Osteocyte (in vitro differentiated cells): ENCODE measurements at places on chromosomes 16 and 17. TPM values are rescaled to one million over a fixed set of nuclear protein-coding genes. Genes with fewer than 3 reads are reported as not detected.

DNA sequence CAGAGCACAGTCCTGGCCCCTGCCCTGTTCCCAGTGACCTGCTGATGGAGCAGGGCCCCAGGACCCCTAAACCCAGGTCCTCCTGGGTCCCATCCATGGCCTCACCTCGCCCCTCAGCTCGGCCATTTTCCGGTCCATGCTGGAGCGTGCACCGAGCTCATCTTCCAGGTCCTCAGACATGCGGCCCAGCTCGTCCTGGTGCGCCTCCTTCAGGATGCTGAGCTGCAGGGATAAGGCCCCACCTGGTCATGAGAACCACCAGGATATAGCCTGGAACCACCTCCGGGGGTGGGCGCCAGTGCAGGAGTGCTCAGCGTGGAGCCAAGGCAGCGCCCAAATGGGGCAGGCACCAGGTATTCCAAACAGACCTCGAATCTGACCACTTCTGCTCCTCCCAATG, 17.9 kb downstream of the CCDC102A start:
- DNase-seq = no peak

DNA sequence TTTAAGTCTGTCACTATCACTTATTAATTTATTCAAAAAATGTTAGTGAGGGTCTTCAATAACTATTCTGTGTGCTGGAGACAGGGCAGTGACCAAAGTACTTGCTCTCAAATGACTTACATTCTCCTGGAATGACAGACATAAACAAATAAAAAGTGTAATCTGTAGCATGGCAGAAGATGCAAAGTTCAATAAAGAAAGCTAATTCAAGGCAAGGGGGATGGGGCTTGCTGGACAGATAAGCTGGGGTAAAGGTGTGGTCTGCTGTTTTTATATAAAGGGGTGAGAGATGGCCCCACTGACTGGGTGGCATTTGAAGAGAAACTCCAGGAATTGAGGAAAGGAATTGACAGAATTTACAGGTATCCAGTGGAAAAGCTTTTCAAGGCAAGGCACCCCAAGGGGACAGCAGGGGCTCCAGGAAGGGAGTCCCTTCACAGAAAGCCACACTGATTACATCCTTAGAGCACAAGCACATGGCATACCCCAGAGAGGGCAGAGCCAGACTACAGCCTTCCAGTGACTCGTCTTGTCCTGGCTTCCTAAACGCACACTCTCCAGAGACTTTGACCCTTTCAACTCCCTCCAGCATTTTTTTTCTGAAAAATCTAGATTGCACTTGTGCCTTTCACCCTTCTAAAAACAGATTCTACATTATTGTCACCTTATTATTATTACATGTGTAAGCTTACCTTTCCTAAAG, 123.7 kb upstream of the HS3ST3A1 start:
- no peak for DNase-seq

DNA sequence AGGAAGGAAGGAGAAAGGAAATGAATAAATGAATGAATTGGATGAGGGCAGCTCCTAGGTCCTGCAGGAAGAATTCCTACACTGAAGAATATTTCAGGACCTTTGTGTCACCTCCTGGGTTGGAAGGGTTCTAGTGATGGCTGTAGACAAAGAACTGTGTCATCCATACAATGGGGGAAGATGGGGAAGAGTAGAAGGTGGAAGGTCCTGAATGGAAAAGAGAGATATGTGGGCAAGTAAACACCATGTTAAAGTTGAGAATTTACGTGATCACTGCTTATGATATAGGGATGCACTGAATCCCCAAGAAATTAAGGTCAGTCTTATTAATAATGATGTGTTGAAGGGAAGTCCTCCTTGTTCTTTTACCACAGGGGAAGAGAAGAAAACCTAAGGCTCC, 4.2 kb upstream of the SUPT4H1 start:
- no peak for DNase-seq

GRCh38 chr16:14564323-14564722, 65.7 kb downstream of the PARN start:
- DNase-seq = no peak

Gene PLEKHM1
- total RNA-seq = 41.0 and 41.7 TPM in 2 replicates

- no peak for DNase-seq
These were observed 4.5 kb downstream of the ATF7IP2 start for GRCh38 chr16:10390330-10390729.

DNA sequence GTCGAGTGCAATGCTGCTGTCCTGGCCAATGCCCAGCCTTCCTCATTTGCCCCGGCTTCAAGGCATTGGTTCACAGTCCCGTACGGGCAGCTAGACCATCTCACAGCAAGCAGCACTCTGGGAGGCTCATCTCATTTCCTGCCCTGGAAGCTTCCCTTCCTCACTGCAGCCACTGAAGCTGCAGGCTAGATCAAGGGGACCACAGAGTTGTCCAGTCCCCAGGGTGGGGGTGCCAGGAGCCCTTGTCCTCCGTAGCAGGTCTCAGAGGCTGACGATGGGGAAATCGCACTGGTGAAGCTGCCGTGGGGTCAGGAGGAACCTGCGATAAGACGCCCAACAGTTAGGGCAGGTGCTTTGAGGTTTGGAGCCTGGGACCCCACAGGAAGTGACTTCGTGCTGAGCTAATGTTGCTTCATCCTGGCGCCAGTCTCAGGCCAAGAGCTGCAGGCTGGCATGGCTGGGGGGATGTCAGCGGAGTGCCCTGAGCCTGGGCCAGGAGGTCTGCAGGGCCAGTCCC, at the start of gene SPNS3:
TSS of gene SPNS3 (plus strand) at position 426 of the 517 bp plus-strand sequence. CDS start at position 454, 28 bp downstream.
- no peak for DNase-seq

DNA sequence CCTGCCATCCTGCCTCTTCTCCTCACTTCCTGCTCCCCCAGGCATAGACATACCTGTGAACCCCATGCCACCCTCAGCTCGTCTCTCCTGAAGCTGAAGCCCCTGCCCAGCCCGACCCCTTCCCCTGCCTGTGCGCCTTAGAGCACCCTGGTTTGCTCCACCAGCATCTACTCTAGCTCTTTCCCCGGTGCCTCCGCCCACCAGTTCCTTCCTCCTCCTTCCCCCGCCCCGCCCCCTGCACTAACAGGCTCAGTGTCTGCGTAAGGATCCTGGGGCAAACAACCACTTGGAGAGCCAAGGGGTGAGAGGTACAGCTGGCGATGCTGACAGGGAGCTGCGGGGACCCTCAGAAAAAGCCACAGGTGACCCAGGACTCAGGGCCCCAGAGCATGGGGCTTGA, 1.9 kb downstream of the GPR142 start:
- no peak for DNase-seq

Gene SCPEP1
- 68.9 and 75.2 TPM in 2 replicates for total RNA-seq

- DNase-seq = no peak
These were observed 40.4 kb downstream of the ZNF778 start for GRCh38 chr16:89257757-89258465.

- DNase-seq = no peak
These were observed 121.7 kb downstream of the MYO1D start for GRCh38 chr17:32755045-32755805.

Gene AIPL1
- not detected in 2 replicates for total RNA-seq

DNA sequence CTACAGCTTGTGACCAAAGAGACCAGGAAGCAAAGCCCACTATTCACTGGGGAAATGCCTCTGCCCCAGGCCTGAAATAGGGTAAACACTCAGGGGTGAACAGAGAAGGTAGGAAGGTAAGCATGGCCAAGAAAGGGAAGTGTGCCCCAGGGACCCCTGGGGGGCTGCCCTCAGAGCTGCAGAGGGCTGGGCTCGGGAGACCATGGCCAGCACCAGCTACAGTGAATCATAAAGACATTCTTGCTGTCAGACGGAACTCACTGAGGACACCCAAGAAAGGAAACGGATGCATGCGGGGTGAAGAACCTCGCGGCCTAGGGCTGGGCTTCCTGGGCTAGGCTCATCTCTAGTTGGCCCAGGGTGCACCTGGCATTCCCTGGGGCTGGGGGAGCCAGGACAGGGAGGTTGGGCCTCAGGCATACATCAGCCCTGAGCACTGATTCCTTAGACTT, 9.6 kb downstream of the HIC1 start:
- no peak for DNase-seq

- no peak for DNase-seq
These were observed 20.8 kb downstream of the ABCC1 start for GRCh38 chr16:15970202-15970601.
